ENCODE measurements at places on chromosomes 1 and 21. TPM values are rescaled to one million over a fixed set of nuclear protein-coding genes. Genes with fewer than 3 reads are reported as not detected.

GRCh38 chr1:175095978-175096607, 28.5 kb downstream of the TNN start:
- no peak for DNase-seq

- DNase-seq, result no peak
These were observed 647 bp downstream of the SDHB start for GRCh38 chr1:17053086-17053684.

GRCh38 chr1:222555992-222556615, 8.2 kb upstream of the HHIPL2 start:
- DNase-seq, result peak; percentile 36

DNA sequence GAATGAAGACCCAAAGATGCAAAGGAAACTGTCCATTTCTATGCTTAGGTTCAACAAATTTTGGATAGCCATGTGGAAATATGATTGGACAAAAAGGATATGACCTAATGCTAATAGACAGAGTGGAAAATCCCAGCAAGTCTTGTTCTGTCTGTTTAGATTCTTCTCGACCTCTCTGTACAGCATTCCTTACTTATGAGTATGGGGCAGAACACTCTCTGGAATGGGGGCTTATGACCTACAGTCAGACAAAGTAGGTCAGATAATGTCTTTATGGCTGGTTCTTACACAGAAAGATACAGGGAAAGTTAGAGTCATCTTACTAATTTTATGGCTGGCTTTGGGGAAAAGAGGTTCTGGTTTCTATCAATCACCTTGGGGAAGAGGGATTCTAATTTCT, 2.8 kb downstream of the GCSAML start:
- DNase-seq, result no peak

The KDM1A gene
- 46.7 TPM for total RNA-seq

The C1QC gene
- 151 TPM for total RNA-seq

All from liver (tissue), 10 donors.